ENCODE measurements at places on chromosomes 2 and 18.

GRCh38 chr2:190927301-190927700 is 46.7 kb downstream of the GLS start:
- DNase-seq, result no peak

- no peak for DNase-seq
Measured at GRCh38 chr2:100940766-100941645, 61.1 kb upstream of the RPL31 start.

DNA sequence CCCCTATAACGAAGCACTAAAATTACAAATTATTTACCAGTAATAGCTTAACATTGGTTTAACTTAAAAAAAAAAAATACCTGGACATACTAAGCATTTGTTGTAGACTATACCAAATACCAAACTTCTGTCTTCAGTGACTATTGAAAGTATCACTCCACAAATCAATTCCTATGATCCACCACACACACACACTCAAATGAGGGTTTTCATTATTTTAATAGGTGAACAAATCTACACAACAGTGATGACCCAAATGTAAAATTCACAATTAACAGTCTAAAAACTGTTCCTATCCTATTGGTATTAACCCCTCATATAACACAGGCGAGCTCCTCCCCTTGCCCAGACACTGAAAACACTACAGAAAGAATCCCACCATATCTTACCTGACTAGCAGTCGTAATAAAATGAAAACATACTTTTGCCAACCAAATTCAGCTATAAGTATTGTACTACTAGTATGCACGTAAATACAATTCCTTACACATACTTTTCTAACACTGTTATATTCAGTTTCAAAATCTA is 2.5 kb downstream of the SP3 start:
- DNase-seq, result no peak

DNA sequence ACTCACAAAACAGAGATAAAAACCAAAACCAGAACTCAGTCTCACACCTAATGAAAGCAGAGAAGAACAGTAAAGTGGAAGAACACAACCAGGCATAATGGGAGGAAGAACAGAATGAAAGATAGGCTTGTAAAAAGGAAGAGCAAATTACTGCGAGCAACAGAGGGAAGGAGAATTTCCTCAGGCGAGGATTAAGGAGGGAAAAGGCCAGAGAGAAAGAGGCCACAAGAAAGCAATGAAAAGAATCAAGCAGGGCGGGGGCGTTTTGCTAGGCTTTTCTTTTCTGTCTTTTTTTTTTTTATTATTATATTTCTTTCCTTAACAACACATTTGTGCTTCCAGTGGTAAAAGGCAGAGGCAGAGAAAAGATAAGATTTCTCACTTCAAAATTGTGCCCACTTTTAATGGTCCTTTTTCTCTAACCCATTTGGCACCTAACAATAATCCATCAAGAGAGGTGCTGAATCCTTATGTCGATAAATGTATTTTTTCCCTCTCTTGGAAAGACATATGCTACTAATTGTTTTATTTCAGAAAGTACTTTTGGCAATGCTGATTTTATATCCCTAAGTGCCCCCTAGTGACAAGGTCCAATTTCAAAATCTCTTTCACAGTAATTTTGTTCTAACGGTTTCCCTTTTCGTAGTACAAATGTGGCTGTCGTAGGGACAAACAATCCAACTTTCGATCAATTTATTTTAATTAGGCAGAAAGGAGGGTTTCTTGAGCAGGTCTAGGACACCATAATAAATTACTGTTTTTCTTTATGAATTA is 138.7 kb upstream of the AQP4 start:
- peak; percentile 31 for DNase-seq

GRCh38 chr2:176585791-176586190 is 316.5 kb downstream of the MTX2 start:
- no peak for DNase-seq

DNA sequence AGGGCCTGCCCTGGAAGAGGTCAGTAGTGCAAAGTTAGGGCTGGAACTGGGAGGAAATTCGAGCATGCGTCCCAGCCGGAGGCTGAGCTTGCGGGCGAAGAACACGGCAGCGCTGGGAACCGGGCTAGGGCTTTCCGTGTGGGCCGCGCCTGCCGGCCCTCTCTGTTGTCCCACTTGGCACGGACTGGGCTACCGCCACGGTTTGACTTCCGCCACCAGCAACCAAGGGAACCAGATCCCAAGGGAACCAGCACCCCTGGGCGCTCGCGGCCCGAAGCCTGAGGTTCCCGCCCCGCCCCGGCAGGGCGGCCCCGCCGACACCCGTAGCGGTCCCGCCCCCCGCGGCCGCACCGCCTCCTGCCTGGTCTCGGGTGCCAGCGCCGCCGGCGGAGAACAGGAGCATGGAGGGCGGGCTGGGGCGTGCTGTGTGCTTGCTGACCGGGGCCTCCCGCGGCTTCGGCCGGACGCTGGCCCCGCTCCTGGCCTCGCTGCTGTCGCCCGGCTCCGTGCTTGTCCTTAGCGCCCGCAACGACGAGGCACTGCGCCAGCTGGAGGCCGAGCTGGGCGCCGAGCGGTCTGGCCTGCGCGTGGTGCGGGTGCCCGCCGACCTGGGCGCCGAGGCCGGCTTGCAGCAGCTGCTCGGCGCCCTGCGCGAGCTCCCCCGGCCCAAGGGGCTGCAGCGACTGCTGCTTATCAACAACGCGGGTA is at the start of gene SPR:
Gene SPR (plus strand): TSS at position 377 of the 708 bp plus-strand sequence. CDS start 25 bp downstream, at position 402.
- peak; percentile 67 for DNase-seq

GRCh38 chr18:55517055-55517454 is 70.9 kb downstream of the TCF4 start:
- no peak for DNase-seq

GRCh38 chr18:60050821-60051220 is 151.0 kb downstream of the PMAIP1 start:
- no peak for DNase-seq

DNA sequence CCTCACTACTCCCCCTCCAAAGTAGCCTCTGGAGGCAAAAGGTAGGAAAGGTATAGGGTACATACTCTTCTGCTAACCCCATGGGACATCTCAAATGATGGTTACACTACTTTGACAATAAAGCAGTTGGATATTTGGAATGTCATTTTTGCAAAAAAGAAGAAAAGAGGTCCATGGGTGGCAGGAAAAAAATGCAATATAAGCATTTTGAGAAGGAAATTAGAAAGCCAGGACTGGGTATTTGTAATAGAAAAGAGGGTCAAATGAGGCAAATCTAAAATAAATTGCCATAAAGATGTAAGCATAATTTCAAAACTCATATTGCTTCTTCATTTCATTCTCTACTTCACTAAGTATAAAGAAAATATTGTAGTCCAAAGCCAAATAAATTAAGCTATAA is 280.2 kb downstream of the NOL4 start:
- DNase-seq, result no peak

DNA sequence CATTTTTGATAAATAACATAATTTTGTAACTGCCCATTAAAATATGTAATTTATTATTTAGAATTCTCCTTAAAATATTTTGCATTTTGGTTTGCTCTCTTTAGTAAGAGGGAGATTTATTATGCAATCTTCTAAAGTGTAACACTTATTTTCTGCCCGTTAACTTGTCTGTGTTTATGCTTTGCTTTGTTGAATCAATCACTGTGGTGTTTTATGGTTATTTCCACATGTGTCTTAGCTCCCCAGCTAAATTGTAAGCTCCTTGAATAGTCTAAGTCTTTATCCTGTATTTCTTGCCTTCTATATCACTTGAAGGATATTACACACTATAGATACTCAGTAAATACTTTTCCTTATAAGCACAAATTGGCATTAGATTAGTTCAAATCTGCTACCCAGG is 166.6 kb upstream of the SPRED2 start:
- no peak for DNase-seq

DNA sequence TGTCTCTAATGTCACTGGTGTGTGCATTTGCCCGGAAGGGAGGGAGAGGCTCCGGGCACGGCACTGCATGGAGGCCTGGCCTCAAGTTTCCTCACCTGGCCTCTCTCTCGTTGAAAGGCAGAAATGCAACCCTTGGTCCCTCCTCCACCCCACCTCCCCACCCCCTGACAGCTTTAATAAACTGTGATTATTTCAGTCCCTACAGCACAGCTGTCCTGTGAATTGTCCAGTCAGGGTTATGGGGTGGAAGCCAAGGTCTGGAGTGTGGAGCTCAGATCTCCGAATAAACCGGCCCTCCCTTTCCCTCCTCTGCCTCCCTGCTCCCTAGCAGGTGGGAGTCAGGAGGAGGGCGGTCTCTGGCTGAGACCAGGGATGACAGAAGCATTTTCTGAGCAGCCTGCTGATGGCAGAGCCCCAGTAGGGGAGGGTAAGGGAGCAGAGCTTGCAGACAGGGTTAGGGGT is 199.2 kb upstream of the SMAD2 start:
- no peak for DNase-seq

DNA sequence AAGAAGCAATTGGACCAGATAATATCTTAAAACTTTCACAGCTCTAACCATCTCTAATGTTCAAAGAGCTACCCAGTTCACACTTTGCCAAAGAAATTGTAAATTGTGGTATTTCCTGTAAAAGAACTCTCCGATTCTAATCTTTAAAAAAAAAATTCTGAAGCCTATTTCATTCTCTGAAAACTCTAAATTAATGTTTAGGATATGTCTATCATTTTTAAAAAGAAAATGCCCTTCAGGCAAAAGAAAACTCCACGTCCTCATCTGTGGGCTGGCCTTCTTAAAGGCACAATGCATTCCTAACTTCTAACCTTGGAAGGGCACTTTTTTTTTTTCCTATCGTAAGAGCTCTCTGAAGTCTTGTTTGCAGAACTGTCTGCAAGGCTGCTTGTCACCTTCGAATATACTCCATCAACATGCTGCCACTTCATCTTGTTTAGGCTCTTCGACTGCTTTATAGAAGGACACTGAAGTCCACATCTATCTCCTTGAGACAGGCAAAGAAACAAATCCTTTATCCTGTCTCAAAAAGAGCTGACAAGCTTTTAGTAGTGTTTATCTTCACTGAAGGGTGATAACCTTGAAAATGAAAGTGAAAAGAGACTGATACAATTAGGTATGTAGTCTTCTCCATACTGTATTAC is 124.3 kb upstream of the SLC39A10 start:
- DNase-seq, result peak; percentile 3

DNA sequence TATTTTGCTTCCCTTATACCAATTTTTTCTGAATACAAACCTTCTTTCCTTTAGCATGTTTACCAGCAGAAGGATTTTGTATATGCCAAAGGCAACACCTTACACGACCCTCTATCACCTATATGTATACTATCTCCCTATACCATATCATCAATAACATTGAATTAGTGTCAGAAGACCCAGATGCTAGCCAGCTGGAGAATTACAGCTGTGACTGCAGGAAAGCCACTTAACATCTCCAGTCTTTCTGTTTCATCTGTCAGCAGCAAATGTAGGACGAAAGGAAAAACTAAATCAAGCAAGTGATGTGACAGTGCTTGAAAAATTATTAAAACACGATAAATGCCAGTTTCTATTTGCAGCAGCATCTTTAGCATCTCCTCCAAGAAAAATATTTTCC is 193.7 kb downstream of the STK39 start:
- no peak for DNase-seq

GRCh38 chr2:239966029-239966852 is 58.9 kb downstream of the NDUFA10 start:
- no peak for DNase-seq

DNA sequence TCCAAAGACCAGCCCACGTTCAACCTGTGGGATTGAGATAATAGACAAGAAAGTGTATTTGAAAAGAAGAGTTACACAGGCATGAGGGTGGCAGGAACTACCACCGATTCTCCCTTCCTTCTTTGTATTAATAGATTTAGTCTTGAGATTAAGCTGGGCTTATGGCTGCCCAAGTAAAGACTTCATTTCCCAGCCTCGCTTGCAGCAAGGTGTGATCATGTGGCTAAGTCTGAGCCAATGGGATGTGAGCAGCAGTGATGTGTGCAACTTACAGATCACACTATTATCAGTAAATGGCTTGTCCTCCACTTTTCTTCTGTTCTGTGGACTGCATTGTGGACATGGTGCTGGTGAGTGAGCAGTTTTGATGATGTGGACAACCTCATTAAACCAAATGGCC is 101.7 kb downstream of the POLR1A start:
- DNase-seq, result no peak

DNA sequence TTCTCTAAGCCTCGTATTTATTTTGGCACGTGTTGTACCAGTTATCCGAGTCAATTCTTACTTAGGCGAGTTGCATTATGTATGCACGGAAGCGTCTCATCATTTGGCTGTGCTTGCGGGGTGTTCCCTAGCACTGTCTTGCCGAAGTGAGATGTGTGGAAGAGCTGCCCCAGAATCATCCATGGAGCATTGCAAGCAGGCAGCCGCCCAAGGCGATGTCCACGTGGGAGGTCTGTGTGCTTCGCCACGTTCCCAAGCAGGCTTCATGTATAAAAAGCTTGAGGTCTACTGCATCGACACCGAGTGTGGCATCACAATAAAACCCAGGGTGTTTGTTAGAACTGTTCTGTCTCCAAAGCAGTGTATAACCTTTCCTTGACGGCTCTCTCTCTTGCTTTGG is 849.9 kb downstream of the DCDC2C start:
- DNase-seq, result peak; percentile 1

GRCh38 chr2:232030229-232030628 is 68.7 kb downstream of the DIS3L2 start:
- DNase-seq, result no peak
